Stimulated activated CD4-positive, alpha-beta T cell treated with anti-CD3 and anti-CD28 coated beads, TNF-alpha, amount 100 ng/mL, for 48 hours (primary cell): ENCODE measurements at places on chromosomes 6 and 20.

DNA sequence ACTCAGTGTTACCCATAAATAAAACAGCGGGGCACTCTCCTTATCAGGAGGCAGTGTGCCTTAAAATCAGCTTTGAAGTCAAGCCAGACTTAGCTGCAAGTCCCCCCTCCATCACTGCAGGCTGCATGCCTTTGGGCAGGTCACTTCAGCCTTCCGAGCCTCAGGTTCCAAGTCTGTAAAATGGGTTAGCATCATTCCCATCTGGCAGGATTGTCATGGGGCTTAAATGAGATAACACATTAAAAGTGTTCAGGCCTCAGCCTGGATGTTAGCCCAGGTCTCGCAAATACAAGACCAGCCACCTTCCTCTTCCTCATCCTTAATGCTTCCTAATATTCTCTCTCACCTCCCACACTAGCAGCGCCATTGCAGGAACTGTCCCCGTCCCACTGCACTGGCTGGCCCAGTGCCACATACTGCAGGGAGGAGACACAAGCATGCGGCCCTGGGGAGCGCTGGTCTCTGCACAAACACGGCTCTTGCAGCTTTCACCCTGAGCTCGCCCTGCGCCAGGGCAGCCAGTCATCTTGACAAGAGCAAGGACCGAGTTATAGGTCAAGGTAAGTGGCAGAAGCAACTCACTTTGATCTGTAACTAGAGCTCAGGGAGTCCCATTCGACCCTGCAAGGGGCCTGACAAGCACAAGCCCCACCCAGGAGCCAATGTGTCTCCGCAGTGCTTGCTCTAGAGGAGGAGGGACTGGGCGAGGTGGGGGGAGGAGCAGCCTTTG is 564.6 kb upstream of the AGPAT4 start:
- DNase-seq = no peak

GRCh38 chr20:4989570-4989969 is 11.7 kb downstream of the SLC23A2 start:
- no peak for DNase-seq

DNA sequence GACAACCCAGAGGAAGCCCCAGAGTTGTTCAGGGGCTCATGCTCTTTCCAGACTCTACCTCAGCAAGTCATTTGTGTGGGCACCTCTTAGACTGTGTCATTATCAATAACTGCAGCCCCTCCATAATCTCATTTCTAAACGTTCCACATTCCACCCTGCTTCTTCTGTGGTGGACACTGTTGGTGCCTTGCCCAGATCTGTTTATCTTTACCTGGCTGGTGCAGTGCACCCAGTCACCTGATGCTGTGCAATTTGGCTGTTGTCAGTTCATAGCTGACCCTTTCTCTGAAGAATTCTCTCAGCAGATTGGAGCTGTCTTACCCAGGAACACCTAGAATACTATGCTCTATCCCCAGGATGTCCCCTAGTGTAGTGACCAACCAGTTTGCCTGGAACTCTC is 80.0 kb downstream of the ATRN start:
- no peak for DNase-seq

GRCh38 chr6:153162172-153162571 is 31.1 kb upstream of the RGS17 start:
- DNase-seq = no peak

DNA sequence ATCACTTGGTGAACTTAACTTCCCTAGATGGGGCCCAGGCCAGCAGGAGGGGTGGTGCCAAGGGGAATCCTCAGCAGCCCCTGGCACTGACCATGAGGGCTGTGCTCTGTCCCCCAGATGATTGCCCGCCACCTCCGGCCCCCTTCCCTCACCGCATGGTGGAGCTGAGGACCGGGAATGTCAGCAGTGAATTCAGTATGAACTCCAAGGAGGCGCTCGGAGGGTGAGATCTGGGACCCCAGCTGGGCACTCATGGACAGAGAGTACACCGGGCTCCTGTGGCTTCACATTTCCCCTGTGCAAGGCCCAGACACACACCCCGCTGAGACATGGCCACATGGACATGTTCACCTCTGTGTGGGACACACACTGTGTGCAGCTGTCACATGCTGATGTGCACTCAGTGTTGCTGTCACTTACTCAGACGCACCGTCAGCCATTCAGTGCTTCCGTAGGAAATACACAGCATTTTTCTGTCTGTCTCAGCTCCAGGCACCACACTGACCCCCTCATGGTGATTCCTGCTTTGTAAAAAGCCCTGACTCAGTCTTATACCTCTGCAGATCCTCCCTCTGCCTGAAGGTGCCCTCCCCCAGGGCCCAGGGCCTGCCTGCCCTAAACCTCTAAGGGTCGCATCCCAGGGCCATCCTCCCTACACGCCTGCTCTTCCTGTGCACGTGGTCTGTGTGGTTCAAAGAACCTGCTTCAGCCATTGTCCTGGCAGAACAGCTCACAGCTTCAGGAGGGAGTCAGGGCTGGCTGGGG is 4.4 kb downstream of the MYLK2 start:
- DNase-seq = no peak

- no peak for DNase-seq
Observed at GRCh38 chr6:105596284-105596755, 193.4 kb upstream of the PREP start.

DNA sequence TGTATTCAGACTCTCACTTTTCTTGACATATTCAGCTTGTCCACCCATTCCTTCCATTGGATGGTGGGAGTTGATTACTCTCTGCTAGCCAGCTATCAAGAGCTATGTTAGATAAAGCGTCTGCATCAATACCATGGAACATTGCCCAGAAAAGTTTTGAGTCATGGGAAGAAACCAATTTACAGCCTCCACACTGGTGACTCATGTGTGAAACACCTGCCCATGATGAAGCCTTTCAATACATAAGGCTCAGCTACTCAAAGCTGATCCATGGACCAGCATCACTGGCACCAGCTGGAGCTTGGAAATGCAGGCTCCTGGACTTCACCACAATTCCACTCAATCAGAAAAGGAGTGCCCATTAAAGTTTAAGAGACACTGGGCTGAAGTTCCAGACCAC is 16.1 kb downstream of the PLA2G7 start:
- DNase-seq = no peak

DNA sequence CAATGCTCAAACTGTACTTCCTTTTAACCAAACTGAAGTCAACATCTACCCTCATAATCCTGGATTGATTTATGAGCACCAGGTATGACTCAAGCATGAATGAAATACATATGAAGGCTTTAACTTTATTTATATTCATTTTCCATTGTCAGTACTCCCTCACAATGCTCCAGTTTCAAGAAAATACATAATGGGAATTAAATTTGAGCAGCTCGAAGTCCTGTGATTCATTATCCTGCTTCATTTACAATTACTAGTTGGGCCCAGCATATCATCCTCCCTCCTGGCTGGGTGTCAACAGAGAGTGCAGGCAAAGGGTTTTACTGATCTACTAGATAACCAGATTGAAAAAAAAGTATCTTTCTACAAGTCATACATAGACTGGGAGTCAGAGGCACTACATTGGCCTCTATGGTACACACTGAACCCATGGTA is 10.1 kb downstream of the SAMHD1 start:
- DNase-seq = no peak

DNA sequence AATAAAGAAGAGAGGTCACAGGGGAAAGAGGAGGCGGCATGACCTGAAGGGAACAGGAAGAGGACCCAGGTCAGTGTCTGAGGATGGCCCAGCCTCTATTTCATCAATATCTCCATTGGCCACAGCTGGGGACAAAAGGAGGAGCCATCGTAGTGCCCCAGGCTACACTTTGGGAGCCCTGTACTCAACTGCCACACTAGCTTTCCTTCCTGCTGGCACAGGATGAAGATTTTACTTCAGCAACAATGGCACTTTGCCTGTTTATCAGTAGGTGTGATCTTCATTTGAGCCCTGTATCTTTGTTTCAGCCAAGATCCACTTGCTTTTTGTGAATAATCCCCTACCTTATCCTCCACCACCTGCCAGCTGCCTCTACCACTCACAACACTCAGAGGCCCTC is 35.4 kb upstream of the RCAN2 start:
- no peak for DNase-seq

GRCh38 chr20:61803416-61803914 is 262.2 kb downstream of the TAF4 start:
- no peak for DNase-seq
